ENCODE measurements at places on chromosomes 2 and 18.

DNA sequence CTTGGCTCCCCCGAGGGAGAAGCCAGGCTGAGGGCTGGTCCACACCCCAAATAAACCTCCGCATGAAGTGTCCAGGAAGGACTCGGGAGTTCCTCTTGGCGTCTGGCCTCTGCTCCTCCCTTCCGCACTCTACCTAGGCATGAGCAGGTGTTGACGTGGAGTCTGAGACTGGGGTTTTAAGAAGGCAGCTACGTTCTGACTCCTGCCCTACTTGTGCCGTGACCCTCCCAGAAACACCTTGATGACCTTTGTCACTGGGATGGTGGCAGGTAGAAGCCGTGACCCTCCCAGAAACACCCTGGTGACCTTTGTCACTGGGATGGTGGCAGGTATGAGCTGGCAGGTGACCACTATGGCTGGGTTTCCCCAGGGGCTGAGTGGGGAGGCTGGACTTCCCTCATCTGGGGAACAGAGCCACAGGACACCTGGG, 54.8 kb downstream of the HS6ST1 start:
- no peak for DNase-seq

DNA sequence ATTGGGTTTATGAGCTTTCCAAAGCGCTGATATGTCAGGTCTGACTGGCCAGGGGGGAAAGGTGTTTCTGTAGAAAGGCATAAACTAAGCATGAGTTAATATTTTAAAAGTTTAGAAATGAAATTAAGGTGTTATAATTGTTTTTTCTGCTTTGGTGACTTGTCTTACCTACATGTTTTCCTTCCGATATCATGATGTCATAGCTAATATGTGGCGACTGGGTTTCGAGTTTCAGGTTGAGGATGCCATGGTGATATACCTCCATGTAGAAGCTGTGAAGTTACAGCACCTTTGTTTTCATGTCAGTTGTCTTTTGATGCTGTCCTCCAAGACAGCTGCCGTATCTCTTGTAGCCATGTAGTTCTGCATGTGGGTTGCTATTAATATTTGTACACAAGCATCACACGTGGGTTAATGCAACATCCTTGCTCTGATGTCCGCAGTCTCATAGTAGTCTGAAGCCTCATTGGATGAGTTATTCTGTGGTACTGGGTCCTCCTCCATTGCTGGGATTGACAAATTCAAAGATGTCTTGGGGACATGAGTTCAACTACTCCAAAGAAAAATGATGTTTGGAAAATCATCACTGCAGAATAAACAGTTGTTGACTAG, 230.6 kb downstream of the PRKCE start:
- no peak for DNase-seq

GRCh38 chr18:79739440-79739778, 58.3 kb upstream of the KCNG2 start:
- no peak for DNase-seq

GRCh38 chr2:160224507-160224906, 24.4 kb upstream of the ITGB6 start:
- DNase-seq, result no peak

- no peak for DNase-seq
These were observed 70.9 kb upstream of the ERBB4 start for GRCh38 chr2:212609479-212609878.

DNA sequence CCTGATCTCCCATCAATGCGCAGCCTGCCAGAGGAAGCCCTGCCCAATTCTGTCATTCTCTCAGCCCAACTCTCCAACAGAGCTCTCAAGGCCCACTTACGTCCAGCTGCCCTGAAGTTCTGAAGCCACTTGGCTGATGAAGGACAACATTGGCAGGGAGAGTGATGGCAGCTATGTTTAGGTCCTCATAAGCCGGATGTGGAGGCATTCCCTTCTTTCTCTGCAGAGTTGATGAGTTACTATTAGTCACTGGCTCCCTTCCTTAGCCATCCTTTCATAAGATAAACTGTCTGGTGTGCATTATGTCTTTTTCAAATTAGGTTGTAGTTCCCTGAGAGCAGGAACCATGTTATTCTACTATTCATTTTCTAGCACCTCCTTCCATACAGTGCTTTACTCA, 22.5 kb upstream of the TACR1 start:
- no peak for DNase-seq

DNA sequence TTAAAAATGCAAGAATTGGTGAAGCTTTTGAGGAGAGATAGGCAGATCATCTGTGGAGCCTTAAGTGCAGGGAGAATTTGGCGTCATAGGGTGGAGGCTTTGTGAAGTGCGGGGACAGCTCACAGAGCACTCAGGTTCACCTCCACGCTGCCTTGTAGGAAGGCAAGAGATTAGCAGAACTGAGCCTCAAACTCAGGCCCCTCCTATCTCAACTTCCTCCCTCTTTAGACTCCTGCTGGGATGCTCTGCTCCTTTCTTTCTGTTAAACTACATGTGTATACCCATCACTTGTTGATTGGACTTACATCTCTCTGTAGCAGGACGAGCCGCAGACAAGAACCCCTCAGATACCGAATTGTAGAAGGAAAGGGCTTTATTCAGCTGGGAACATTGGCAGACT, 422.2 kb downstream of the SETBP1 start:
- DNase-seq, result no peak

DNA sequence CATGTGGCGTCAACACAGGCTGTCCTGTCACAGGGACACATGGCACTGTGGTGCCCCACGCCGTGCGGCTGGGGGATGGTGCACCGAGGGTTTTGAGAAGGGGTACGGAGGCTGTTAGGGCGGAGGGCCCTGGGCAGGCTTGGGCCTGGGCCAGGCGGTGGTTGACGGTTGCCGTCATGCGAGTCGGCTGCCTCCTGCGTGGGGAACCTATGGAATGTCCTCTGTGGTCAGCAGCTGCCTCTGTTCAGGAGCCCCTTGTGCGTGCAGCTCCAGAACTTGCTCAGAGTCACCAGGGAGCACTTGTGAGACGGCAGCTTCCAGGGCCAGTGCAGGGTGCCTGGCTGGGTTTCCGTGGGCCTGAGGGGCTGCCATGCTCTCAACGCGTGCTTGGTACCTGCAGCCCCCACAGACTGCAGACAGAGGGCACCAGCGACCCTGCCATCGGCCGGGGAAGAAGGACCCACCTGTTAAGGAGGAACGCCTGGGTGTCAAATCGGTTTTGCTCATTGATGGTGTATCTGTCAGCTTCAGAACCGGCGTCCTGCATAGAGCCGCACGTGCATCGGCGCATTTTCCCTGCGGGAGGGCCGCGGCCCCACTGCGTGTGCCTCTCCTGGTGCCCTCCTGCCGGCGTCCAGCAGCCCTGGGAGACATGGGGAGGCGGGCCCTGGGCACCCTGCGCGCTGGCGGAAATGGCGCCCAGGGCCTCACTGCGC, 10.0 kb upstream of the D2HGDH start:
- no peak for DNase-seq

DNA sequence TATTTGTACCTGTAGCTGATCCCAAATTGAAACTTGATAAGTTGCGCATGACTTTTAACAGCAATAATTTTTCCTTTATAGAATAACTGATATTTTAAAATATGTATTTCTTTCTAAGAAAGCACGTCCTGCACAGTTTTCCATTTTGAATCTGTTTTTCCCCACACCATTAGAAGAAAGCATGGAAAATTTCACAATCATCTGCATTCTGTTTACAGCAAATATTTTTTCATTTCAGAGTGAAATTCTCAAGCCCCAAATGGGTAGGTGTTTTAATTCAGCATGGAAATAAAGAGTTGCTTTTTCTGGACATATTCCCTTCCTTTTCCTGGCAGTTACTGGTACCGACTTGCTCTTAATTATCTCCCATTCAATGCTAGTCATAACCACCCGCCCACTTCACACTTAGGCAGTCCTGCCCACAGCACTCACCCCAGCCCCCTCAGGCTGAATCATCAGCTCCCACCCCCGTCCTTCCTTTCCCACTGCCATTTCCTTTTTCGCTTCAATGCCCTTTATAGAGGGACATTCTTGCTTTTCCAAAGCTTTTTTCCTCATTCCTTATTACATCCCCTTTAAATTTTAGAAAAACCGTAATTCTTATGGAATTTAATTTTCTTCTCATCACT, 89.2 kb upstream of the GLS start:
- no peak for DNase-seq

DNA sequence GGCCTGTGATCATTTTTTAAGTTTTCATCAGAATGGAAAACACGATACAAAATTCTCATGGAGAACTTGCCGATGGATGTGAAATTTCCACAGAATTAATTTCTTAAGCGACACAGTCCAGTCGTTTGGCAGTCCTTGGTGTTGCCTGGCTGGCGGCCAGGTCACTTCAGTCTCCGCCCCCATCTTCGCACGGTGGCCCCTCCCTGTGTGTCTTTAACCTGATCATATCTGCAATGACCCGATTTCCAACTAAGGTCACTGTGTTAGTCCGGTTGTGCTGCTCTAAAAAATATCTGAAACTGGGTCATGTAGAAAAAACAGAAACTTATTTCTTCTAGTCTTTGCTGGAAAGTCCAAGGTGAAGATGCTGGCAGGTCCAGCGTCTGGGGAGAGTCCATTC, 44.5 kb upstream of the COPS8 start:
- DNase-seq, result no peak

- DNase-seq, result no peak
These were observed 323.7 kb downstream of the LRRTM1 start for GRCh38 chr2:79980816-79981215.

GRCh38 chr2:86274918-86275275, 62.5 kb downstream of the REEP1 start:
- DNase-seq, result no peak

GRCh38 chr18:4813708-4814107, 358.6 kb upstream of the DLGAP1 start:
- DNase-seq, result no peak

DNA sequence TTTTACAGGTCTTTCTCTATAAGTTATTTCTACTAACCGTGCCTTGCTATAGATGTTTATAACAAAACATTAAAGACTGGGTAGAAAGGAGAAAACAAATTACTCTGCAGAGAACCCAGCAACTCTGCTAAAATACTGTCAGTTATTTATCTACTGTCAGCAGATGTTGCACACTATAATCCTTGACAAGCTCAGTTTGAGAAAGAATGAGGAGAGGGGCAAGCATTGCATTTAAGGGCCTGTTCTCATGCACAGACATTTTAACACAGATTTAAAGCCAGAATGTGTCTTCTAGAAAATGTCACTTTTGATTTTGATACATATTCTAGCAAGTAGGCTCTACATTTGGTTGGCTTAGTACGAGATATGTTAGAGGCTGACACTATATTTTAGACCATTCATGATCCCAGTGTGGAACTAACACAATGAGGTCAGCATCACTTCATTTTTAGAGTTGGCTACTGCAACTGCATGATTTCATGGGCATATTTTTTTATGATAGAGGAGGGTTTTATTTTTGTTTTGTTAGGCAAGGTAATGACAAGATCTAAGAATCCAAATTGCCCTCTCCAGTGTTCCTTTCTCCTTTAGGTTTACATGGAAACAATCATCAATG, 516.4 kb downstream of the ZEB2 start:
- no peak for DNase-seq

GRCh38 chr2:95057535-95058370, 32.2 kb downstream of the MAL start:
- no peak for DNase-seq

- DNase-seq, result no peak
These were observed 12.5 kb upstream of the SLC38A11 start for GRCh38 chr2:164967781-164968228.

DNA sequence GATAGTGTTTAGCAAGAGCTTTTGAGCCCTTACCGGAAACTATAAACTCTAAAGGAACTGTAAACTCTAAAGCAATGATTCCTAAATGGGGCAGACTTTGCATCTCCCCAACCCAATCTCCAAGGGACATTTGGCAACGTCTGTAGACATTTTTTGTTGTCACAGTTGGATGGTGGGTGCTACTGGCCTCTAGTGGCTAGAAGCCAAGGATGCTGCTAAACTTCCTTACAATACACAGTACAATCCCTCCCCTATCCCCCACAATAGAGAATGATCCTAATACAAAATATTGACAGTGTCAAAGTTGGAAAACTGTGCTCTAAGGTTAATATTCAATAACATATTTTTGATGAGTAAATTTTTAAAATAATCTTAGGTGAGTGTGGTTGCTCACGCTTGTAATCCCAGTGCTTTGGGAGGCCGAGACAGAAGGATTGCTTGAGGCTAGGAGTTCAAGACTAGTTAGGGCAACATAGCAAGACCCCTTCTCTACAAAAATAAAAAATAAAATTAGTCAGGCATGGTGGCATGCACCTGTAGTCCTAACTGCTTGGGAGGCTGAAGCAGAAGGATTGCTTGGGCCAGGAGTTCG, 66.7 kb downstream of the PTPN4 start:
- DNase-seq, result peak; percentile 32

- no peak for DNase-seq
These were observed 16.9 kb upstream of the RAB31 start for GRCh38 chr18:9691235-9691634.

- no peak for DNase-seq
These were observed 13.4 kb upstream of the PDIA6 start for GRCh38 chr2:10826026-10826425.

- DNase-seq, result no peak
These were observed 42.9 kb upstream of the SPHKAP start for GRCh38 chr2:228224410-228224809.

GRCh38 chr2:200798514-200798913, 13.2 kb upstream of the BZW1 start:
- DNase-seq, result no peak

- no peak for DNase-seq
These were observed 48.4 kb upstream of the SPTBN1 start for GRCh38 chr2:54407693-54408092.

DNA sequence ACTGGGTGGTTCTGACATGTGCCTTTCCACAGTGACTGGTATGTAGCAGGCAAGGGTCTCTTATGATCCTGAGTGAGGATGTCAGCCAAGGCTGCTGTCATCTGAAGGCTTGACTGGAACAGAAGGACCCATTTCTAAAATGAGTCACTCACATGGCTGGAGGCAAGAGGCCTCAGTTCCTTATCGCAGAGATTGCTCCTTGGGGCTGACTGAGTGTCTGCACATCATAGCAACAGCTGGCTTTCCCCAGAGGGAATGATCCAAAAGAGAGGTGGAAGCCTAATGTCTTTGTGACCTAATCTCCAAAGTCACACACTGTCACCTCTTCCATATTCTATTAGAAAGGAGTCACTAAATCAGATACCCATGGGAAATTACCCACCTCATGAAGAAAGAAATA, 114.0 kb downstream of the NEDD4L start:
- no peak for DNase-seq

Data from central memory CD4-positive, alpha-beta T cell (primary cell).